ENCODE measurements at places on chromosomes 5 and 9. TPM values are rescaled to one million over a fixed set of nuclear protein-coding genes. Genes with fewer than 3 reads are reported as not detected.

The CDC20B gene
- total RNA-seq = under 0.01 TPM

The LRRC19 gene
- total RNA-seq = not detected

The PCDHA1 gene
- not detected for total RNA-seq

The GABRB2 gene
- 0.65 TPM for total RNA-seq

The PRR7 gene
- total RNA-seq = 9.3 TPM

The GARIN3 gene
- total RNA-seq = not detected

The TRIM32 gene
- 26.9 TPM for total RNA-seq

The PHYKPL gene
- total RNA-seq = 21.2 TPM
